IPS-NIHi11 (cell line): ENCODE measurements at places on chromosomes 3 and 15.
A peak's percentile ranks its signal among the peaks of the same experiment; 100 is the strongest.

DNA sequence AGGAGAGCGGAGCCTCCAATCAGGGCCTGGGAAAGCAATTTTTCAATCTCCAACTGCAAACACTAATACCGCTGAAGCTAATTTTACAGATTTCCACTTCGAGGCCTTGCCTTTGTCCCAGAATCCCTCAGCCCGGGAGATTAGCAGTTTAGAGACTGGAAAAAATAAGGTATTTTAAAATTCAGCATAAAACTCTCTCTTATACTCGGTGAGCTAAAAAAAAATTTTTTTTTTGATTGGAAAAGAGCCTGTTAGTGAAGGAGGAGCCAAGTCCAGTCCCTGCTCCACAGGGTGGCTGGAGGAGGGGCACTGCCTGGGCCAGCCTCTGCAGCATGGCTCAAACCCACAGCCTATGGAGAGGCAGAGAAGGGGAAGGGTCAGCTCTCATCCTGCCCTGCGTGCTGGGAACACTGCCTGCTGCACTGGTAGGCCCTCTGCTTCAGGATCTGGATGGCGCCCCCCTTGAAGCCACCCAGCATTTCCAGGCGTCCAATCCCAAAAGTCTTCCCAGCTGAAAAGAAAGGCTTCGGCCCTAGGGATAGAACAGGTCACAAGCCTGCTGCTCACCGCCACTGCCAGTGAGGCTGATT is 48.9 kb downstream of the CACNA2D2 start:
- DNase-seq = peak; percentile 80

DNA sequence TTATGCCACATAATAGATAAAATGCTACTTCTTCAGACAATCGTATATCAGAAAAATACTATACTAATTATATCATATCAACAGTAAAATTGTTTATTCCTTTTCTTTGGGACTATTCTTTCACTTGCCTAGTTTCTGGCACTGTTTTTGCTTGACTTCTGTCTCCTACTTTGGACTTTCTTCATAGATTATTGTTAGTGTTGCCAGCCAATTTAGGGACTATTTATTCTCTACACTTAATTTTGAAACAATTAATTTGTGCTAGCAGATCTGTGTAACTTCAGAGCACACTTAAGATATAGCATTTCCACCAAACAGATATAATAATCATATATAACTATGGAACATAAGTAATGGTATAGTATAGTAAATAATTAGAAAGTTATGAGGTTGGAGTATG is 305.6 kb downstream of the CADM2 start:
- no peak for DNase-seq

DNA sequence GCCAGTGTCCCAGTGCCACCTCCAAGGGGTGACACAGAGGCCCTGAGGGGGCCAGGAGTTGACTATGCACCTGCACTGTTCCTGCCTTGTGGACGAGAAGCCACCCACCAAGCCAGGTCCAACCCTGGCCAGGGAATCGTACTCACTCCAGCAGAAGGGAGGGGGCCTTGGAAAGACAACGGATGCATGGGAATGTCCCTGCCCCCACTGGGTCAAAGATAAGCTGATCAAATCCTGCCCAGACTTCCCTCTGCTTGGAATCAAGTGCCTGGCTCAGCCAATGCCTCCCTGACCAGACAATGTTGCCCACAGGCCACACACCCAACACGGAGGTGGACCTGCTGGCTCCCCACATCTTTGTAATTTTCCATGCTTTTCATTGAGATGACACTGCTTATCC is 23.9 kb downstream of the CACNA2D2 start:
- DNase-seq = no peak

DNA sequence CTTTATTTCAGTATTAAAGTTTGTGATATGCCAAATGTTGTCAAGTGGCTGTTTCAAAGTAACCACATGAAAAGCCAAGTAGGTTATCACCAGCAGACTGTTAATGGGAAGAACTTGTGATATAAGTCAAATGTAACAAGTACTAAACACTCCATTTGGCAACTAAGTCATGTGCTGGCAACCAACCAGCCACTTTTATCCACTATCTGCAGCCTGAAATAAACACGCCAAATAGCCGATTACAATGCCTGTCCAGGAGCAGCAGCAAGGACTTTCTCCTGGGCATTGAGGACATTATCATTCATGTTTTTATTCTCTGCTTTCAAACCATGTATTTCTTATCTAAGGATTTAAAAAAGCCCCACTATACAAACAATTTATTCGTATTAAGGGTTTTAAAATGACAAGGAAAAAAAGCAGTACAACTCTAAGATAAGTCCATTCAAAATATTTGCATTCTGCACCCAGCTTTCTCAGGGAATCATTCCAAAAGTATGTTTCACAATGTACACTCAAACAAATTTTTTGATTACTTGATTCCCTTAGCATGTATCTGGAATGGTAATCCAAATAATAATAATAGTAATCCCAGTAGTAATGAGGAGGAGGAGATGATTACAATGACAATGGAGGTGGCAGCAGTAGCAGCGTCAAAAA is 448.6 kb downstream of the ERC2 start:
- DNase-seq = no peak

- no peak for DNase-seq
Observed at GRCh38 chr3:38331257-38332022, 15.1 kb upstream of the XYLB start.

DNA sequence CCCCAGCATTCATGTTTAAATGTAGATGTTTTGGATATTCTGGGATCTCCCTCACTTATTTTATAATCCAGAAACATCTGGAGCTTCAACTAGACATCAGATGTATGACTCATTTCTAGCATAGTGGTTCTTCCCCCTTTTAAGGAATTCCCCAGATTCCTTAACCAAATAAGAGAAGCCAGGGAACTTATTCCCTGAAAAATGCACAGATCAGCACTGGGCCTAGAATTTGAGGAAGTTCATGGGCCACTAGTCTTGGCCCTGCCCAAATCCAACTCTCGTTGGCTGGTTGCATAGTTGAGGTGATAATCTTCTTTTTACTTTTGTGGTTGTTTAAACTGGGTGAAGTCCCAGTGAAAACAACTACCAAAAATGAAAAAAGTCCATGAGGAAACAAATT is 20.4 kb downstream of the RARRES1 start:
- DNase-seq = no peak

DNA sequence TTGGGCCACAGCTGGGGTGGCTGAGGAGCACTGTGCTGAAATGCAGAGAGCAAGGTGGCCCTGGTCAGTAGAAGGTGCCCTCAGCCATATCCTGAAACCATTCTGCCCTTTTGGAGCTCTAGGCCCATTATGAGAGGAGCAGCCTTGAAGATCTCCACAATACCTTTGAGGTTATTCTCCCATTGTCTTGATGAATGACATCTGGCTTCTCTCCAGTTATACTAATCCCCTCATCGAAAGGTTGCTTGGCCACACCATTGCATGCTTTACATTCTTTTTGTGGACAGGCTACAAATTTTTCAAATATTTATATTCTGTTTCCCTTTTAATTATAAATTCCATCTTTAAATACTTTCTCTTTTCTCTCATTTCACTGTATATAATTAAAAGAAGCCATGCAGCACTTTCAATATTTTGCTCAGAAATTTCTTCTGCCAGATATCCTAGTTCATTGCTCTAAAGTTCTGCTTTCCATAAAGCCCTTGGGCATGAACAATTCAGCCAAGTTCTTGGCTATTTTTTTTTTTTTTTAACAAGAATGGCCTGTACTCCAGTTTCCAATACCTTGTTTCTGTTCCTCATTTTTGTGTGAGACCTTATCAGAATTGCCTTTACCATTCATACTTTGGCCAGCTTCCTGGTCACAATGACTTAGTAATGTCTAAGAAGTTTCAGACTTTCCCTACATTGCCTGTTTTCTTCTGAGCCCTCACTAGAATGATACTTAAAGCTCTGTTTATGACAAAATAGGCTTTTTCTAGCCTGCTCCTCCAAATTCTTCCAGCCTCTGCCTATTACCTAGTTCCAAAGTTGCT is 138.9 kb upstream of the SGO1 start:
- no peak for DNase-seq

DNA sequence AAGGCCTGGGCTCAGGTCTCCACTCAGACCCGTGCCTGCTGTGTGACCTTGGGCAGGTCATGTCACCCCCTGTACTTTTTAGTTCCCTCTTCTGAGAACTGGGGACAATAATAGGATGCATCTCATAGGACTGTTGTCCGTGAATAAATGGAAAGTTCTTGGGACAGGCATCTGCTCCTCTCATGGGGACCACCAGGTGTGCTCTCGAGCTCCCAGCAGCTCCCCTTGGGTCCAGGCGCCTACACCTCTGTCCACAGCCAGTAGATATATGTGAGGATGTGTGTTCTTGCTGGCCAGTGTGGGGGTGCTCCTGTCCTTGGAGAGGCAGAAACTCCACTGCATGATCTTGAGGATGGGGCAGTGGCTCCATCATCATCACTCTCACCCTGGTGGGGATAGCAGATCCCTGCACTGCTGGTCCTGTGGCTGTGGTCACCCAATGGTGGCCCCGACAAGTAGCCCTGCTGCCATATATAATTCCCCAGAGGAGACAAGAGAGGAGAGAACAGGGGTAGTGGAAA is 257.6 kb upstream of the TLE3 start:
- DNase-seq = peak; percentile 49

DNA sequence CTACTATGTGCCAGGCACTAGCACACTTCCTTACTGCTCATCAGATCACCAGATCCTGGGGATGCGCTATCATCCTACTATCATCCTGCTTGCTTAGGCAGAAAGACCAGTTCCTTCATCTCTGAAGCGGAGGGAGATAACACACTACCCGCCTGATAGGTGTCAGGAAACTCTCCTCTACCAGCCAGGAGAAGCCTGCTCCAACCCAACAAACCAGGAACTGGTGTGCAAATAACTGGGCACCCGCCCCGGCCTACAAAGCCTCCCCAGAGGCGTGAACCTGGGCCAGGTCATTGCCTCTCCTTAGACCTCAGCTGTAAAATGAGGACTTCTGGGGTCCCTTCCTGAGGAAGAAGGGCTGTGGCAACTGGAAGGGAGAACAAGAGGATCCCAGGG is 61.5 kb downstream of the HOMER2 start:
- no peak for DNase-seq

GRCh38 chr3:30248423-30248822 is 358.0 kb upstream of the TGFBR2 start:
- no peak for DNase-seq

DNA sequence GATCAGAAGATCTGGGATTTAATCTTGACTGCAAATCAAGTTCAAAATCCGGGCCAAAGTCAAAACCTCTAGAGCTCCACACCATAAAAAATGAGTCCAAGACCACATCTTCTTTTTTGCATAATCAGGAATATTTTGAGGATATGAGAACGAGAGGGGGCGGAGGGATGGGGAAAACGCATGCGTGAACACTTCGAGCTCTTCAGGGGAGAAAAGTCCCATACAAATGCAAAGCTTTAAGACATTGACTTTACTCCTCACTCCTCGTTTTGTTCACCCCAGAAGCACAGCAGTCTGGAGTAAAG is 68.2 kb downstream of the SUMF1 start:
- DNase-seq = no peak

- DNase-seq = no peak
Observed at GRCh38 chr3:4825436-4826236, 153.6 kb upstream of the BHLHE40 start.

DNA sequence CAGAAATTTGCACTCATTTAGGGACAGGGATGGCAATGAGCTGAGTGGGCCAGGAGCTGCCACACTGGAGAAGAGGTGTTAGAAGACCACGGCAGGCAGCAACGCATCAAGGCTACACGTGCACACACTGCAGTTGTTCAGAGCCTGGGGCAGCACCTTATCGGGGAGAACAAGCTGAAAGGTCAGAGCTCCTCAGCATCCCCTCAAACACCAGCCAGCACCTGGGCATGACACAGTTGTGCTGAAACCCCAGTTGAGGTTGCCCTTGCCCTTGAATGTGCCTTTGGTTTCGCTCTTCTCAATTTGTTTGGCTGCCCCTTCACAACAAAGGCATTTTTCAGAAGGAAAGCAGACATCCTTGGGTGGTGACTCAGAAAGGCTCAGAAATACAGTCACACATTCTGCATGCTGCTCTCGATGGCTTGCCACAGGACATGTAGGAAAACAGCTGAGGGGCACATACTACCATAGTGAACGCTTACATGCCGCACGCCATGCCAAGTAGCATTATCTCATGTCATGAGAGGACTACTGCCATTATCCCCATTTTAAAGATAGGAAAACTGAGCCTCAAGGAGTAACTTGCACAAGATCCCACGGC is 57.6 kb downstream of the ST8SIA2 start:
- no peak for DNase-seq

- DNase-seq = no peak
Observed at GRCh38 chr15:84874981-84875699, 9.3 kb upstream of the SLC28A1 start.

DNA sequence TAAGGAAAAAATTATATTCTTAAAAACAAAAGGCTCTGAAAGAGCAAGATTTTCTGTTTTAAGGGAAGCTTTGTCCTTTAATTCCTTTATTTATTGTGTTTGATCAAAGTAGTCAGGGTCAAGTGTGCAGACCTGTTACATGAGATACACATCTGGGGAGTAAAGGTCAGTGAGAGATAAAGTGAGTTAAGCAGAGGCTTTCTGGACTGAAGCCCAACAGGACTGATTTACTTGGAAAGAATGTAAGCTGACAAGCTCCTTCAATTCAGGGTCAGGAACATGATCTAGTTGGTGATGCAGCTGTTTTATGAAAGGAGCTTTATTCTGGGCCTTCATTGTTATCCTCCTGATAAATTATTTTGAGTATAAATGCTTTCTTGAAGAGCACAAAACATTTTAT is 20.7 kb upstream of the OTOL1 start:
- no peak for DNase-seq

DNA sequence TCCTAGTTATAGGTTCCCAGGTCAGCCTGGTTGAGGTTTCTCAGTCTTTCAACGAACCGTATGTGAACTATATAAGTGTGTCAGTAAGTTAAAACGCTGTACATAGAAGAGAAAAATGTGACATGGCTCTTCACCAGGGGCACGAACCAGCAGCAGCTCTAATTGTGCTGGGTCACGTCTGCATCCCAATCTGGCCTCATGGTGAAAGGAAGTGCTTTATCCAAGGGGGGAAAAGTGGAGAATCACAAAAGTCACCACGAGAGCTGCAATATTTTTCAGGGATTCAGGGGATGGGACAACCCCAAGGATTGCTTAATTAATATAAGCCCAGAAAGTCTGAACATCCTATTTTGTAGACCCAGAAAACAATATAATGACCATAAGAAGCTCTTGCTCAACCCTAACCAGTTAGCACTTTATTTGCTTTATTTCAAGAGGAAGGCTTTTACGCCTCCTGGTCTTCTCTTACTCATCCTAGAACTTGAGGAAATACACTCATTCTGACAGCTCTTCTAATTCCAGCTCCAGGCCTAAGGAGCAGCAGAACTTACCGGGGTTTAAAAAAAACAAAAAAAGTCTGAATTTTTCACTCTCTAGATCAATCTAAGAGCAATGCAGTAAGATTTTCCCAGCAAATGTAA is 16.5 kb downstream of the ANXA2 start:
- DNase-seq = no peak

- DNase-seq = no peak
Observed at GRCh38 chr3:172592898-172593669, 69.9 kb upstream of the TNFSF10 start.

DNA sequence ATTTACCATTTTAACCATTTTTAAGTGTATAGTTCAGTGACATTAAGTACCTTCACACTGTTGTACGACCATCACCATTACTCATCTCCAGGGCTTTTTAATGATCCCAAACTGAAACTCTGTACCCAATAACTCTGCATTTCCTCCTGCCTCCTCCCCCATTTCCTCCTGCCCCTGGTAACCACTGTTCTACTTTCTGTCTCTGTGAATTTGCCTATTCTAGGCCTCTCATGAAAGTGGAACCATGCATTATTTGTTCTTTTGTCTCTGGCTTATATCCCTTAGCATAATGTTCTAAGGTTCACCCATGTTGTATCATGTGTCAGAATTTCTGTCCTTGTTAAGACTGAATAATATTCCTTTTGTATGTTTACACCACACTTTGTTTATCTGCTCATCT is 154.2 kb downstream of the MECOM start:
- no peak for DNase-seq
